A549 treated with CORT108297 at 1 μM for 4 hours (cell line): ENCODE measurements at places on chromosomes 7 and 10. TPM values are rescaled to one million over a fixed set of nuclear protein-coding genes. Genes with fewer than 3 reads are reported as not detected.

C10orf67 gene
- total RNA-seq: 0.05 to 0.17 TPM (median 0.06 TPM) in 5 replicates

AGAP4 gene
- total RNA-seq: 6.3 to 9.0 TPM (median 7.7 TPM) in 5 replicates

GIMAP4 gene
- total RNA-seq: not detected in 5 replicates

ENKUR gene
- total RNA-seq: 0.25 to 0.61 TPM (median 0.31 TPM) in 5 replicates

SPOCK2 gene
- total RNA-seq: 0.18 to 0.47 TPM (median 0.37 TPM) in 5 replicates

MYL10 gene
- total RNA-seq: not detected in 5 replicates

SPAM1 gene
- not detected in 5 replicates for total RNA-seq

GPR26 gene
- total RNA-seq: not detected in 5 replicates

FGFBP3 gene
- total RNA-seq: 1.7 to 3.0 TPM (median 2.7 TPM) in 5 replicates

WEE2 gene
- total RNA-seq: 0.03 TPM in 1 of 5 replicates, not detected in the others
